Upper lobe of right lung (tissue), 1 donor: ENCODE measurements at places on chromosomes 1 and 21. TPM values are rescaled to one million over a fixed set of nuclear protein-coding genes. Genes with fewer than 3 reads are reported as not detected.

GRCh38 chr1:226126824-226127569 is 59.5 kb downstream of the ACBD3 start:
- DNase-seq, result peak; percentile 60

DNA sequence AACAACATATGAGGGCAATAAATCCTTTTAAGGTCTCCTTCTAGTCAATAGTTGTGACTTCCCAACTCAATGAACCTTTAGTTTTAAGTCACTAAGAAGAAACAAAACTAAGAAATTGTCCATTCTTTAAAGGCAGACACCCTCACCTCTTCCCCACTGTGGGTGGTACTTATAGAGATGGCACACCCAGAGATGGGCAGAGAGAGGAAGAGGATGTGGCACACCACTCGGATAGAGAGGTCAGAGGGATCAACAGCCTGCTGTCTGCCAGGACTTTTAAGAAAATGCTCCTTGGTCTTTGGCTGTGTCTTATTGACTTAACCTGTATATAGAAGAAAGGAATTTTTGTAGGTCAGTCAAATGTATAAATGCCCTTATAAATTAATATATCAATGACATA is 45.1 kb downstream of the FASLG start:
- no peak for DNase-seq

- peak; percentile 30 for DNase-seq
Measured at GRCh38 chr1:30381671-30382365, 341.6 kb downstream of the MATN1 start.

GRCh38 chr1:186679924-186680244 is 339 bp downstream of the PTGS2 start:
- DNase-seq, result no peak

OR2G6 gene
- not detected for total RNA-seq

- DNase-seq, result no peak
Measured at GRCh38 chr1:113659556-113659955, 99.7 kb downstream of the PHTF1 start.

DNA sequence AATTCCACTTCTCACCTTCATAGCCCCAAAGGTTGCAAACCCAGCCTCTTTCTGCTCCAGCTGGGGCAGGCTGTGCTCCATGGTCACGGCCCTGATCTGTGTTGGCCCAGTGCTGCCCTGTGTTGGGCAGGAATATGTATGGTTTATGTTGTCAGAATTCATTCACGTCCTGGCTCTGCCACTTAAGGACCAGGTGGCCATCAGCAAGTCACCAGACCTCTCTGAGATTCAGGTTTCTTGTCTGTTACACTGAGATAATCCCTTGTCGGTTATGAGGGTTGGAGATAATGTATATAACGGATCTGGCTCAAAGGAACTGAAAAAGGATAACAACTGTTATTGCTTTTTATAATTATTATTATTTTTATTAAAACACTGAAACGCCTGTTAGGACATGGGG is 39.1 kb upstream of the SELENON start:
- DNase-seq, result no peak

DNA sequence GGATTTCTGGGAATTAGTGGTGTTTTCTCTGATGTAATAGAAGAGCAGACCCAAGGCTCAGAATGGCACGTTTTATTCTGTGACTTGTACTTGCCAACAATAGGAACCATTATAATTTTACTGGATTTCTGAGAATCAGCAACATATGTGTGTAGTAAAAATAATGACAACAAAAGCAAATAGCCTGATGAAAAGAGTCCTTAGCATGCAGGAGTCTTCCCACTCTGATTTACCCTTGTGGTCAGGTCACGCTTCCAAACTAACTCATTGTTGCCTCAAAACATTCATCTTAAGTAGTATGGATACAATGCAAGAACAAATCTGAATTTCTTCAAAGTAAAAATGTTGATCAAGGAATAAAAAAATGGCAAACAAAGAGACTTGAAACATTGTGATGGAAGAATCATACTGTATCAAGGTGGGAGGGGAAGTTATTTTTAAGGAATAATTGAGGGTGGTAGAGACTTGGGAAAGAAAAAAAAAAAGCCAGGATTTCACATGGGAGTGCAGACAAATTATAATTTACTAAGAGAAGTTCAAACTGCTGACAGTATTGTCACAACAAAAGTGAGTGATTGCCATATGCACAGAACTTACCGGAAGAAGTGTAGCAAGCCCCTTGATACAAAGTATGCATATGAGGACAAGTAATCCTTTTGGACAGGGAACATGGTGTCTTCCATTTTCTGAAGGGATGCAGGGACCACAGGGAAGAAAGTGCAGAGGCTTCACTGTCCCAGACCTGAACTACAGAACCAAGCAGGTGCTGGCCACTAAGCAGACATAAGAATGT is 31.2 kb upstream of the RGL1 start:
- no peak for DNase-seq

DNA sequence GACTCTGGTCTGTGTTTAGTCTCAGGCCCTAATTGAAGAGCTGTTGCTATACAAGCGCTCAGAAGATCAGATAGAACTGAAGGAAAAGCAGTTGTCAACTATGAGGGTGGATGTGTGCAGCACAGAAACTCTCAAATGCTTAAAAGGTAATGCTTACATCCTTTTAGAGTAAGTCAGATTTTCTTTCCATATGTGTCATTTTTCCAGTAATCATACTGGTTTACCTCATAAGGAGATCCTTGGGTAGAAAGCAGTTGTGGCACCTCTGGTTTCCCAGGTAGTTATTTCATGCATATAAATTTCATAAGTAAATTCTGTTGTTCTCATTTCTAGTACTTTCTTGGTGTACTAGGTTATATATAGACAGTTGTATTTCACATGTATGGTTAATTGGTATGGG is 43.0 kb upstream of the TARS2 start:
- no peak for DNase-seq

GRCh38 chr21:27314131-27314530 is 347.2 kb upstream of the ADAMTS5 start:
- no peak for DNase-seq

CATSPERE gene
- 1.1 TPM for total RNA-seq

DNA sequence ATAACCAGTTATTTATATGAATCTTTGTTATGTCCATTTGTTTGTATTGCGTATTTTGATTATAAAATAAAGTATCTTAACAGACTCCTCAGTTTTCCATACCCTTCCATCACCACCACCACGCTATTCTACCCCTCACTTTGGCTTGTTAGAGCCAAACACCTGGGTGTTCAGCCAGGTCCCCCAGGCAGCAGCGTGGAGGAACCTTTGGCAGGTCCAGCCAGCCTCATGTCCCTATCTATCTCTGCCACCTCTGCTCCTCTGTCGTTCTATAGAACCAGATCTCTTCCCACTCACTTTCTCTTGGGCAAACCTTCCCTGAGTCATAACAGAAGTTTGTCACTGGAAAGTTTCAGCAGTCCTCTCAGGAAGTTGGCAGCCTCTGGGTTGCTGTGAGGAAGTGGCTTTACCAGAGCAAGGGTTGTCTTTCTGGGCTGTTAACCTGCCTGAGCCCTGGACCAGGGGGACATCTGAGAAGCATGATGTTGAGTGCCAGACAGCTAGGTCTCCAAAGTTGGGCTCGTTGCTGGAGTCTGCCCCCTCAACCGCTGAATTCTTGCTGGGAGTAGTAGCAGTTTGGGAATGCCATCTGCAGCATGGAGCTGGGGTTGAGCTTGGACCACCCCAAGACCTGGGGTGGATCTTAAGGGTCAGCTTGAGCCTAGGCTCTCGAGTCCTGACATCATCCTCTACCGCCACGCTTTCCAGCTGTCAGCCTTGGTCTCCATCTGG is 996 bp upstream of the SH3BGRL3 start:
- DNase-seq, result no peak

GRCh38 chr1:89261926-89262515 is 10.6 kb downstream of the GBP5 start:
- no peak for DNase-seq
